ENCODE measurements at places on chromosomes 1 and 21.

GRCh38 chr1:209387271-209387968, 196.1 kb upstream of the CAMK1G start:
- no peak for DNase-seq

DNA sequence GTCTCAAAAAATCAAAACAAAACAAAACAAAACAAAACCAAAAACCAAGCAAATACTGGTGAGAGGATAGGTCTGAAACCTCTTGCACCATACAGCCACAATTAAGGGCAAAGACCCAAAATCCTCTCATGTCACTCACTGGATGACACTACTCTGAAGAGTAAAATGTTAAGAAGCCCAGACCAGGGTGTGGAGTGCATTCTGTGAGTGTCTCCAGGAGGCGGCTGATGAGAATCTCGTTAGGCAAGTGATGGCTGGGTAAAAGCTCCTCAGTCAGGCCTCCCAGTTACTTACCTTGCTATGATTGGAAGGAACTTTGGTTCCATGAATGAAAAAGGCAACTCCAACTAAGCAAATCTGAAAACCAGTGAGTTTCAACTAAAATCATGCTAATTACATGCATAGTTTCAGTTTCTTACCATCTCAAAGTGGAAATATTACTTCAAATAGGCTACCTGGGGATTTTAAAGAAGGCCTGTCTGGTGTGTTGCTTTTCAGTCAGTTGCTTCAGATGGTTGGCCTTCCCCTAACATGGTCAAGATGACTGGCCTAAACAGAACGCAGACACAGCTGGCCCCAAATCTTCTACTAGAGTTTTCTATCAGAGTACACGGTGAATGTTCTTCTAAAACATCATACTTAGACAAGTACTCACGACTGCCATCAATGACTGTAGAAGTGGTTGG, 95.1 kb downstream of the KIAA0319L start:
- no peak for DNase-seq

DNA sequence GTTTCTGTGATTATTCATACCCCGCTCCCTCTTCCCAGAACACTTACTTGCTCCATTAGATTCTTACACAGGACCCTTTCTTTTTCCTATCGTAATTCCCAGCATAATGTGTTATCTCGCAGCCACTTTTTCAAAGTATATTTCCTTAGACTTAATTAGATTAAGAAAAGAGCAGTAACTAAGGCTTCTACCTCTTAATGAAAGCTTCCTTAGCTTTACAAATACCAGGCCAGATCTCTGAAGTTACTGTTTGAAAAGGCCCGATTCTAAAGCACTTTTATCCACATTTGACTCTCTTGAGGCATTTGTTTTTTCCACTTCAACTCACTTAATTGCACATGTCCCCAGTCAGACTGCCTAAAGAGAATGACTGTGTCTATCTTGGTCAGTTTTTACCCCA, 1264.3 kb upstream of the ADGRL2 start:
- DNase-seq: no peak

GRCh38 chr1:74399249-74399648, 113.2 kb downstream of the LRRC53 start:
- peak; percentile 49 for DNase-seq

DNA sequence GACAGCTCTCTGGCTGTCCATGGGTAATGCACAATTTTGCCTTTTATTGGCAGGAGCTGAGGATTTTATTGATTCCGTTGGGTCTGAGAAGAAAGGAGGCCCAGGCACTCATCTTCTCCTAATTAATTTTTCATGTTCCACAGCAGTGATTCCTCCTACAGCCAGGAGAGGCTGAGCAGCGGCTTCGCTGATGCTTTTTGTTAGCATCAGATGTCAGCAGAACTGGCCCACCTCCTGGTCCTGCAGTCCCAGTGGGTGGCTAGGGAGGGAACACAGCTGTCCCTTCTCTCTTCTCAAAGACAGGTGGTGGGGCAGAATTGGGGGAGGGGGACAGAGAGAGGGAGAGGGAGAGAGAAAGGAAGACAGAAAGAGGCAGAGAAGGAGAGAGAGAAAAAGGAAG, 5.7 kb downstream of the MT1HL1 start:
- no peak for DNase-seq
